ENCODE measurements at places on chromosomes 13 and 19.

- no peak for DNase-seq
Observed at GRCh38 chr13:97321101-97321500, 99.0 kb downstream of the MBNL2 start.

DNA sequence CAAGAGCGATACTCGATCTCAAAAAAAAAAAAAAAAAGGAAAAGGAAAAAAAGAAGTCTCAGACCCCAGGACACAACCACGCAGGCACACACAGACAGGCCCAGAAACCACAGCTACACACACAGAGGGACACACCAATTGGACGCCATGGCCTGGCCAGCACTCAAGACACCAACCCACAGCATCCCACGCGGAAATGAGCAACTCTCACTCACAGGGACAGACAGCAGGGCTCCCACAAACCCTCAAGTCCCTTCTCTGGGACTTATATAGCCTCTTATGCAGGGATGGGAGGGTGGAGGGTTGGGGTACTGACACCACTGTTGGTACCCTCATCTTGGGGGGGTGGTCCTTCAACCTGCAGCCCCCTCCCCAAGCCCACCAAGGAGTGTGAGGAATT, 5.9 kb downstream of the NOTCH3 start:
- DNase-seq, result no peak

DNA sequence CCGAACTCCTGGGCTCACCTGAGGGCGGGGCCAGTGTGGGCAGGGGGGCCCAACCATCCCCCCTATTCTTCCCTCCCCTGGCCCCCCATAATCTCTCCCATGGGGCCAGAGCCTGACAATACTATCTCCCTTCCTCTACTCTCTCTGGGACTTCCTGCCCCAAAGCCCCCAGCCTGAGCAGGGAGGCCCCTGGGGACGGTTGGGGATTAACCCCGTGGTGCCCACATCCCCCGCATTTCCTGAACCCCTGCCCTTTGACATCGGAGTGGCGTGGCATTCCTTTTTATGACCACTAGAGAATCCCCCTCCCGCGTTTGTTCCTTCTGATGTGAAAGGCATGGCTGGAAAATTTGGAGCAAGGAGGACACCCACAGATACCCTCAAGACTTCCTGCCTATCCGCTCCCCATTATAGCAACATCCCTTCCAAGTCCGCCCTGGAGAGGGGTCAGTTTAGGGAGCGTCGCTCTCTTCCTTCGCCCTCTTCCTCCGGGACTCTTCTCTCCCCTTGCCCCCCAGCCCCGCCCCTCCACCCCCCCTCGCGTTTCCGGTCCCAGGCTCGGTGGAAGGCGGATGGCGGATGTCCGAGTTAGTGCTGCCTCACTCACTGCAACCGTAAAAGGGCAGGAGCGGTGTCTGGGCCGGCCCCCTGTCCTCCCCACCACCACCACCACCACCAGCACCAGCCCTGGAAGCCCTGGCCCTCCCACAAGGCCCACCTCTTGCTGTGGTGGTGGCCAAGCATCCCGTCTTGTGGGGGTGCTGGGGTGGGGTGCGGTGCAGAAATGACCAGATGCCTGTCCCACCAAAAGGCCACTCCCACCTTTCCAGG, 1.8 kb downstream of the VASP start:
- peak; percentile 15 for DNase-seq

GRCh38 chr13:44120849-44121755, 241.4 kb downstream of the LACC1 start:
- no peak for DNase-seq

DNA sequence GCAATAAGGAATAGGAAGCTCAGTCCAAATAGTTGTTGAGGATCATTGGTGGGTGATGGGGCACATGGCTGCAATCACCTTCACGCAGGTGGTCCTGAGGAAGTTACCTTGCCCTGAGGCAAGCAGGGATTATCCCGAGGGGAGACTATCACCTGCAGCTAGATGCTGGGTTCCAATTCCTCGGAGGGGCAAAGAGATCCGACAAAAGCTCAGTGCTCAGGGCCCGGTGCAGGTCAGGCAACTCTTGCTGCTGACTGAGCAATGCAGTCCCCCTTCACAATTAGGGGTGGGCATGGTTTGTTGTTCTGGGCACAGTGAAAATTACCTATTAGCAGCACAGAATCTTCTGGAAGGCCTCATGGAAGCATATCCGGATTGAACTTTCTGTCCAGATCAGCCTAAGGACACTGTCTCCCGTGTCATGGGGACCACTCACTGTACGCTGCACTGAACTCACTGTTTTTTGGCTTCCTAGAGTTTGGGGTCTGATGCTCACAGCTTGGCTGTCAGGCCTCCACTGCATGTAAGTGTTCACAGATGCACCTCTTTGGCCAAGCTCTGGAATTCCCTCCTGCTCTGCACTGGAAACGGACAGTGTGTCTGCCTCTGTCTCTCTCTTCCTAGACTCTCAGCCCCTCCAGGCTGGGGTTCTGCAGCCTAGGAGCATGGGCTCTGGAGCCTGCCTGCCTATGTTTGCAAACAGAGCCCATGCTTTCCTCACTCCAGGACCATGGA, 372.7 kb downstream of the ZNF536 start:
- DNase-seq, result no peak

DNA sequence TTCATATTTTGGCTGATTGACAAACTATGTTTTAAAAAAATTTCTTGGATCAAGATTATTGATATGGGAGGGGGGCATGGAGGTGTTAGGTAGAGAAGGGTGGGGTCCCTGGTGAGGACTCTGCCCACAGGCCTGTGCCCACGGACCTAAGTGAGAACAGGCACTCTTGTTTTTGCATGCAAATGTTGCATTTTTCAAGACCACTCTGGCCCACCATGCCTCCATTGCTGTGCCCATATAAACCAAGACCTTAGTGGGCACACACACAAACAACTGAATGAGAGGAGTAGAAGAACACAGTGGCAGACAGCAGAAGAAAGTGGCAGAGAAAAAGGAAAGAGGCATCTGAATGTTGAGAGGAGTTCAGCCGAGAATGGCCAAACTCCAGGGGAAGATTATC, 69.6 kb upstream of the ZNF98 start:
- no peak for DNase-seq

GRCh38 chr13:76019421-76020044, 383.4 kb downstream of the LMO7 start:
- DNase-seq, result peak; percentile 5

DNA sequence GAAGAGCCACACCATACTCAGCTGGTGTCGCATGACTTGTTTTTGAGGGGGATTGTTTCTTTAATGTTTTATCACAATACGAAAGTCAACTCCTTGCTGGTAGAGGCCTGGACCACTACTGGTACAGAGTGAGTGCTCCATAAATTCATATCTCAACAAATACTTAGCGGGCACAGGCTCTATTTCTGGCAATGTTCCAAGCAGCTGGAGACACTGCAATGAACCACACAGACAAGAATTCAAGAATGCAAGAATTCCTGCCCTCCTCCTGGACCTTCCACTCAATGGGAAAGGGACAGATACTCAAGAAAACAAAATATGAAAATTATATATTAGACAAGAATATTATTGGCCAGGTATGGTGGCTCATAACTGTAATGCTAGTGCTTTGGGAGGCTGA, 5.1 kb upstream of the FXYD5 start:
- DNase-seq, result no peak

DNA sequence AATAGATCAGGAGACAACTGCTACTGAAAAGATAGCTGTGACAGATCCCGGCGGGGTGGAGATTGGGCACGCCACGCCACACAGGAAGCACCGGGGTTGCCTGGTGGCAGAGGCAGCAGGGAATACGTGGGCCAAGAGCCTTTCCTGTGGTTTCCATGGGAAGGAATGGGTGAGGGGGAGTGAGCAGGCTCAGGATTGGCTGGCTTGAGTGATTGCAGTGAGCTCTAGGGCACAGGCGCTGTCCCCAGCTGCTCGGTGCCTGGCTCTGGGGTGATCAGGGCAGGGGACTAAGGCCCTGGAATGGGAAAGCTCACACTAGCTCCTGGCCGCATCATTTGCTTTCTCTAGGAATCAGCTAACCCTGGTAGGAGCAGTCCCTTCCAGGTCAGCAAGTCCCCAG, 166.1 kb downstream of the USP12 start:
- DNase-seq, result no peak

GRCh38 chr19:21674454-21674853, 92.9 kb downstream of the ZNF100 start:
- DNase-seq, result no peak

DNA sequence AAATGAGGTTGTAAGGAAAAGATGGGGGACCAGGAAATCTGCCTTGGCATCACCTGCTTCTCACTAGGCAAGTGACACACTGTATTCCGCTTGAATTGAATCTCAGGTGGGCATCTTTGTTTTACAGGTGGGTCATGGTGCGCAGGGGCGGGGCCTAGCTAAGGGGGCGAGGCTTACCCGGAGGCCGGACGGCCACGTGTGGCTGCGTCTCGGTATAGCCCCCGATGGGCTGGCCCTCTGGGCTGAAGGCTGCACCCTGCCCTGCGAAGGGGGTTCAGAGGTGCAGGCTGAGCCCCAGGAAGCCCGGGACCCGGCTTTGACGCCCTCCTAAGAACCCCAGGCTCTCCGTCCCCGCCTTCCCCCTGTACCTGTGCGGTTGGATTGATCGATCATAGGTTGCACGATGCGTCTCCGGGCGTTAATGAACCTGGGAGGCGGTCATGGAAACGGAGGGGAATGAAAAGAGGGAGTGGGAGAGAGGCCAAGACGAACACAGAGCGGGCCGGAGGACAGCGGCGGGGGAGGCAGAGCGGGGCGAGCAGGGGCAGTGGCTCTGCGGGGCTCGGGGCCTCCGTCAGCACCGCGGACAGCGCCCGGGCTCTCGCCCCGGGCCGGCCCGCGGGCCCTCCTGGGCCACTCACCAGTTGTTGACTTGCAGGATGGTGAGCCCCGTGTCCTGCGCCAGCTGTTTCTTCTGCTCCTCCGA, 12.5 kb downstream of the MEIS3 start:
- peak; percentile 36 for DNase-seq

- no peak for DNase-seq
Observed at GRCh38 chr13:102260256-102260655, 141.6 kb downstream of the FGF14 start.

- DNase-seq, result no peak
Observed at GRCh38 chr19:1863328-1863637, at the start of gene KLF16. Gene KLF16, minus strand, starts transcription at chr19:1863579. Its CDS starts 82 bp downstream, at chr19:1863497.

Measured in NCI-H748 treated with DMSO at 0.1 percent for 48 hours (cell line).